ENCODE measurements at places on chromosomes 7 and 10.

GRCh38 chr7:128937647-128938543 is at the start of gene IRF5:
Gene IRF5, plus strand, starts transcription at chr7:128937927. Its CDS starts 4,155 bp downstream, at chr7:128942082.
- no peak for DNase-seq

DNA sequence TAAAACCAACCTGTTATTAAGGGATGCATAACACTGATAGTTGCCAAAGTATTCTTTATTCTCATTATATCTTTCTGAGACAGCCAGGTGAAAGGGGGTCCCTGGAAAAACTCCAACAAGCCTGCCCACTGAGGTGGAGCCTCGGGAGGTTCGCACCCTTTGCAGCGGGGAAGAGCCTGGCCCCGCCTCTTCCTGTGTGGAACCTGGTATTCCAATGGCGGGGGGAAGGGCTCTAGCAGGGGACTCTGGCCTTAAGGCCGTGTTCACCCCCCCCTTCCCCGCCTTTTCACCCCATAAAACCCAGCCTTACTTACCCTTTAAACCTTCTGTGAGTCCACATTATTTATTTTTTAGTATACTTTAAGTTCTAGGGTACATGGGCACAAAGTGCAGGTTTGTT is 62.4 kb upstream of the PDK4 start:
- DNase-seq: no peak

DNA sequence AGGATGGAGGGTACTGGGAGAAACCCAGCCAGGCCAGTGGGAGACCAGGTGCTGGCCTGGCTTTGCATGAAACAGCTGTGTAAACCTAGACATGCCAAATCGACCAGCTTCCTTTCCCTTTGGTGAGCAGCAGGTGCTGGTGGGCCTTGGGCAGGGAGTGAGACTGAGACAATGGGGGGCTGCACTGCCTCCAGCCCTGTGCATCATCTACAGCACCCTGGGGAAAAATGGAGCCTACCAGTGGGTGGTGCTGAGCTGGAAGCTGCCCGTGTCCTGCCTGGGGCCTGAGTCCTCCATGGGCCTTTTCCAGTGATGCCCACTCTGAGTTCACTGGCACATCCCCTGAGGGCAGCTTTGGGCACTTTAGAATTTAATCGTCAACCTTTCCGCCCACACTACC is 19.2 kb upstream of the DDC start:
- DNase-seq: no peak

GRCh38 chr7:92768501-92769393 is 67.6 kb downstream of the CDK6 start:
- DNase-seq: peak; percentile 94

GRCh38 chr10:8591640-8592039 is 537.2 kb downstream of the GATA3 start:
- no peak for DNase-seq

DNA sequence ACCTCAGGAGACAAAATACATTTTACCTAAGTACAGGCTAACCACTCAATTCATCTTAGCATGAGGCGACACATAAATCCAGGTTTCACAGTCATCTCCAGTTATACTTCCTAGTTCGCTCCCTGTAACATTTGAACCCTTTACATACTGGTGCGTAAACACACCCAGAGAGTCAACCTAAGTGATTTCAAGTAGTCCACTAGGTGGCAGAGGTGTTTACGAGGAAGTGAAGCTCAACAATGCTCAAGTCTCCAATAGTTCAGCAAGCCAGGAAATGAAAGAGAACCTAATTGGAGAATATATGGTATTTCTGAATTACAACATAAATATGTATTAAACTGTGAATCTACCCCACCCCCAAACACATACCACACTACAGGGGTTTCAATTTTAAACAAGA is 76.3 kb upstream of the ABCB5 start:
- no peak for DNase-seq

DNA sequence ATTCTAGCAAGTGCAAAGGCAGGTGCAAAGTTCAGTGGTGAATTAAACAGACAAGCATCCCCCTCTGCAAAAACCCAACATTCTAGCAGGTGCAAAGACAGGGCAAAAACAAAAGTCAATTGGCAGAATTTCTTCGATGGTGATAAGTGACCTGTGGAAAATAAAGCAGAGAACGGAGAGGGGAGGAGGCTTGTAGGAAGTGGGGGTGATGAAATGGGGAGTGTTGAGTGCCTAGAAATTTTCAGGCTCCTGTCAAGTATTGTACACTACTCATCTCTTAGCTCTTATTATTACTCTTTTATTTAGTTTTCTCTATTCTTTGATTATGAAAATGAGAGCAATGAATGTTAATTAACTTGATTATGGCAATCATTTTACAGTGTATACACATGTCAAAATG is 2.4 kb upstream of the CD36 start:
- no peak for DNase-seq

DNA sequence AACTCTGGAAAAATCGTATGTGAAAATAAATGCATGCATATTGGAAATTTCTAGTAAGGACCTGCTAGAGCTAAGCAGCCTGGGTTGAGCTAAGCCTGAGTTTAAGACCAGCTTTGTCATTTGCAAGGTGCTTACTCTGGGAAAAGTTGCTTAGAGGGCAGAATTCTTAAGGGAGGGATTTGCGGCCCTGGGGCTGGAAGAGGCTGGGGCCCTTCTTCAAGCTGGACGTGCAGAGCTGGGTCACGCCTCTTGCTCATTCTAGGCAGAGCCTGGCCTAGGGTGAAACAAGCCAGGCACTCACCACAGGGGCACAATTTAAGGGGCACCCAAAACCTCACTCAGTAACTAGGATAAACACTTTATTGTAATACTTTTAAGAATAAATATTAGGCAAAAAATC is 137.2 kb downstream of the ARHGAP22 start:
- DNase-seq: no peak

DNA sequence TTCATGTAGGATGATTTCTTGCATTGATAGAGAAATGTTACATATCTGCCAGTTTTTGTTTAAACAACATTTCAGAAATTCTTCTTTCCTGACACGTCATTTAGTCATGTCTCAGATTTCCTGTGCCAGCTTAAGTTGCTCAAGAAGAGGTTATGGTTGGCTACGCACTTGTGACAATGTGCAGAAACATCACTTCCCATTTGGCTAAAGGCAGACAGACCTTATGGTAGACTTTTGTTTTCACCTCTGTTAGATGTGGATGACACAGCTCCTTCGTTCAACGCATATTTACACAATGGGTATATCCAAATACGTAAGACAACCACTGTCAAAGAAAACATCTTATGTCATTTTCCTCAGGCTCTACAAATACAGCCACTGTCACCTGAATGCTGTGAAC is 125.8 kb downstream of the DOCK4 start:
- DNase-seq: no peak

DNA sequence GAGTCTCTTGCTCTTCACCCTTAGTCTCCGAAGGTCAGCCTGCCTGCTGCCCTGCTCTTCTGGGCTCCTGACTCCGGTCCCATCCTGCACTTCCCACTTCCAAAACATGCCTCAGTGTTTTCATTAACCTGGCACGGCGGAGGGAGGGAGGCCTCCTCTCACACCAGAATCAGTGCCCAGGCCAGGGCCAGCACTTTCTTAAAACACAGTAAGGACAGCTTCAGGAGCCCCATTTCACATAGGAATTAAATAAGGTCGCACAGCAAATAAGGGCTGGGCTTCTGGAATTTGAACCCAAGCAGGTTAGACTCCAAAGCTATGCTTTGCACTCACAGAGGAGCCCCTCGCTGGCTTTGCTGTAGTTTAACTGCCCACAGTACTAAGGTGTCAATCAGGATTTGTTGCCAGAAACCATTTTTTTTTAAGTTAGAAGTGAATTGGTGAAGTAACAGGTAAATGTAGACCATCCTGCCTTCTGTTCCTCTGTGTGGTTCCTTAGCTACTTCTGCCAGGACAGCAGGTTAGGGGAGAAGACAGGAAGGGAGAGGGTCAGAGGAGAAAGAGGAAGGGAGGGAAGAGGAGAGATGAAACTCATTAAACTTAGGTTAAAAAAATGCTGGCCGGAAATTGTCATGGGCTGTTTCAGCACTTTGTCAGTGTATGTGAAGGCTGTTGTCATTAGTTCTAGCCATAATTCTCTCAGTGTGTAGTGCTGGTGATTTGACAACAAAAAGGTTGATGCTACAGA is 1.1 kb downstream of the RASSF4 start:
- DNase-seq: no peak

DNA sequence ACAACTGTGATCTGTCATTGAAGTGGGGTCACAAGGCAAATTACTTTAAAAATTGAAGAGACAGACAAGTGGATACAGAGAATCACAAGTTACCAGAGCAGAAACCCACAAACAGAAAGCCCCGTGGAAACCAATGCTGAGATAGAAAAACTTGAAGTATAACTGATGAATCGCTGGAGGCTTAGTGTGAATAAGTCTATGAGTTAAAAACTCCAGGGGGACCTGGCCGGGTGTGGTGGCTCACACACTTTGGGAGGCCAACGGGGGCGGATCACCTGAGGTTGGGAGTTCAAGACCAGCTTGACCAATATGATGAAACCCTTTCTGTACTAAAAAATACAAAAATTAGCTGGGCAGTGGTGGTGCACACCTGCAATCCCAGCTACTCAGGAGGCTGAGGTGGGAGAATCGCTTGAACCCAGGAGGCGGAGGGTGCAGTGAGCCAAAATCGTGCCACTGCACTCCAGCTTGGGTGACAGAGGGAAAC is 69.7 kb upstream of the ZNRF2 start:
- no peak for DNase-seq

DNA sequence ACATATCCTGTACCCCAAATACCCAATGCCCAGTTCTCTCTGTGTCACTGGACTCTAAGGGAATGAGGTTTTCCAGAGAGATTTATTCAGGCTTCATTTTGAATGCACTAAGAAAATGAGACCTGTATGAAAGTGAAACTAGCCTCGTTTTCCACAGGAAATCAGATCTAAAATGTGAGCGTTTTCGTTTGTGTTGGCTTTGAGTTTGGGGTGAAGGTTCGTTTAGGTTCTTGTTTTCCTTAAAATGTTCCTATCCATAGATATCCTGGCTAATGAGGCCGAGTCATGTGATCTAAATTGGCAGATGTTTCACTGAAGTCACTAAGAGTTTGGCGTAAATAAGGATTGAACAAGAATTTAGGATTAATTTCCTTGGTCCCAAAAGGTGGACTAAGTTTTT is 90.9 kb upstream of the BMPER start:
- no peak for DNase-seq

- DNase-seq: no peak
Measured at GRCh38 chr10:86954681-86955500, 2.5 kb downstream of the MMRN2 start.

- no peak for DNase-seq
Measured at GRCh38 chr10:77478247-77478961, 159.2 kb downstream of the KCNMA1 start.

- no peak for DNase-seq
Measured at GRCh38 chr7:70836279-70836678, 295.7 kb upstream of the GALNT17 start.

- peak; percentile 33 for DNase-seq
Measured at GRCh38 chr7:149598721-149599308, 101.2 kb upstream of the ZNF746 start.
